ENCODE measurements at places on chromosomes 11 and 22.

DNA sequence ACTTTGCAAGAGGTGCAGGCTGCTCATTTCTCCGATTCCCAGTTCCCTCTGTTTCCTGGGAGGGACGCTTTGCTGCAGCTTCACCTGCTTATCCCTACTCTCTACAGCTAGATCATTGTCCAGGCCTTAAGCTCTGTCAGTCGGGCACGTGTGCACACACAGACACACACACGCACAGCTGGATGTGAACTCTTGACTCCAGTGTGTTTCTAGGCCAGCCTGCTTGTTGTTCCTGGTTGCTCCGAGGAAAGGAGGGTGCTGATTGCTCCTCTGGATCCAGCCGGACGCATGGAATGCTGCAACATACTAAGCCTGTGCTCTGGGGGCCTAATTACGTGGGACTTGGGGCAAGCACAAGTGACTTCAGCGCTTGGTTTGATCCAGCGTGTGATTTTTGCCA lies 19.7 kb downstream of the ZNRF3 start:
- DNase-seq = no peak

DNA sequence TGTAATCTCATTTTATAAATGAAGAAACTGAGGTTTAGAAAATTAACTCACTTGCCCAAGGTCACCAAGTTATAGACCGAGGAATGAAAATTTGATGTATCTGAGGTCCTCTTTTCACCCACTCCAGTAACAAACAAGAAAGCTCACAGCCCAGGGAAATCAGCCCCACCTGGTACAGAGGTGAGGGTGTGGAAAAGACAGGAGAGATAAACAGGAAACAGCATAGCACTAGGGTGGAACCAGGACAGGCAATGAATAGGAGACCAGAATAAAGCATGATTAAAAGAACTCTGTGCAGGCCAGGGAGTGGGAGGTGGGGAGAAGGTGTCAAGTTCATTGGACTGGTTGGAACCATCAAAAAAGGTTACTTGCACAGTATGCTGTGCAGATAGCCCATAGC lies 46.2 kb upstream of the SMCO4 start:
- no peak for DNase-seq

DNA sequence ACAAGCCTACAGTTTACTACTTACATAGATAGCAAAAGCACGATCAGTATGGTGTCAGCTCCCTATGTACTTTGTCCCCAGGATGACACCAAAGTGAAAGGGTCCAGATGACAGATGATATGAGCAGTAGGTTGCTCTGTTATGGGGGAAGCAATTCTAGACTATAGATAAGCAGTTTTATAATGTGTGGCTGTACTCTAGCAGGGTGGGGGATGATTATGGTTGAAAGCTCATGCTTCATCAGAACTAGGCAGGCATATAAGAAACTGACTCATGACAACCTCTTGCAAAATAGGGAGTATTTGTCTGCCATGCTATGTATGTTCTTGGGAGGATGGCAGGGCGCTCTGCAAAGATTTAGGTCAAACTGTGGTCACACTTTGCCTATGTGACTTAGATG lies 158.2 kb upstream of the ZBED5 start:
- no peak for DNase-seq

GRCh38 chr11:73087730-73088129 lies 54.4 kb downstream of the FCHSD2 start:
- no peak for DNase-seq

- no peak for DNase-seq
Measured at GRCh38 chr11:92131289-92131865, 93.2 kb upstream of the FAT3 start.

GRCh38 chr22:43897751-43898261 lies 6.0 kb upstream of the PNPLA5 start:
- DNase-seq = no peak

DNA sequence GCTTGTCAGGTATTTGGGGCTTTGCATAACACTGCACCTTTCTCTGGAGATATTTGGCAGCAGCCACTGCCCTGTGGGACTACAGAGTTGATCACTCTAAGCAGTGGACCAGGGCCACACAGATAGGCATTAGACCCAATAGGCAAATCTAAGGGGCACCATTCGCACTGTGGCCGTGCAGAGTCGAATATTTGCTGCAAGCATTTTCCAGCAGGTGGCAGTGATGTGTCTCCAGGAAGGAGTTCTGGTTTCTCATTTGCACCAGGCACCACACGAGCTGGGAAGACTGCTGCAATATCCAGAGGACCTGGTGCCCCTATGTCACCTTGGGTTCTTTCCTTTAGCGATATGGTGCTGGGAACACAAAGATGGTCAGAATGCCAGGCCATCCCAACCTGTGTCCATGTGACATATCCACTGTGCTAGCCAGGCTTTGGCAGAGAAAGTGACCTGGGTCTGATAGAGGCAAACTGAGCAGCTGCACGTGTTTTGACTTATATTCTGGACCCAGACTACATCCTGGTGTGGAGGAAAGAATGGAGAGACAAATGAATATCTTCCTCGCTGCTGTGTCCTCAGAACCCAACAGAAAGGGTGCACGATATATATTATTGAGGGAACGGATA lies 318.7 kb downstream of the BUD13 start:
- DNase-seq = peak; percentile 54

DNA sequence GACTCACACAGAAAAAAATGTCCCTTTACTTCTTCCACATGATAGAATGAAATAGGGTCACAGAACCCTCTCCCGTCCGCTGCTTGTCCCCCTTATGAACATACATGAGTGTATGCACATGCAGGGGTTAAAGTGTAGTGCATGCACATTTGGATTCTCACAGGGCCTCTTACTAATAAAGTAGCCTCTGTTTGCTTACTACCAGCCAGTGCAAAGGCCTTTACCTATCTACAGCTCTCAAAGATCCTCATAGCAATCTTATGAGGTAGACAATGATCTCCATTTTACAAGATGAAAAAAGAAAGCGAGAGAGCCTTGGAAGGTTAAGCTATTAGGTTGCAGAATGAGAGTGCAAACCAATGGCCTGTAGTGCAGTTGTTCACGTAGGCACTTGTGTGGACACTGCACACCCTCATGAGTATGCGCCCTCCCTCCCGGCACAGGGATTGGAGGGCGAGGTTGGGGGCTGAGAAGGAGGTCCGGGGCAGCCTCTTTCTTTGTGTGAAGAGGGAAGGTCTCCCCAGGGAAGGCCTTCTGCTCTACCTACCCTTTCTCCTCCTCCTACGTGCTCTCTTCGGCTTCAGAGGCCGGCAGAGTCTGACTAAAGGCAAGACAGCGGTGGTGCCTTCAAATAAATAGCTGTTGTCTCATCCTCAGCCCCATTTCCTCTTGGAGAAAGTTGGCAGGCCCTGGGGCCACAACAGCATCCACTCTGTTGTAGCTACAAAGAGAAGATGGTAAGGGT lies 91.3 kb downstream of the CEP164 start:
- no peak for DNase-seq

DNA sequence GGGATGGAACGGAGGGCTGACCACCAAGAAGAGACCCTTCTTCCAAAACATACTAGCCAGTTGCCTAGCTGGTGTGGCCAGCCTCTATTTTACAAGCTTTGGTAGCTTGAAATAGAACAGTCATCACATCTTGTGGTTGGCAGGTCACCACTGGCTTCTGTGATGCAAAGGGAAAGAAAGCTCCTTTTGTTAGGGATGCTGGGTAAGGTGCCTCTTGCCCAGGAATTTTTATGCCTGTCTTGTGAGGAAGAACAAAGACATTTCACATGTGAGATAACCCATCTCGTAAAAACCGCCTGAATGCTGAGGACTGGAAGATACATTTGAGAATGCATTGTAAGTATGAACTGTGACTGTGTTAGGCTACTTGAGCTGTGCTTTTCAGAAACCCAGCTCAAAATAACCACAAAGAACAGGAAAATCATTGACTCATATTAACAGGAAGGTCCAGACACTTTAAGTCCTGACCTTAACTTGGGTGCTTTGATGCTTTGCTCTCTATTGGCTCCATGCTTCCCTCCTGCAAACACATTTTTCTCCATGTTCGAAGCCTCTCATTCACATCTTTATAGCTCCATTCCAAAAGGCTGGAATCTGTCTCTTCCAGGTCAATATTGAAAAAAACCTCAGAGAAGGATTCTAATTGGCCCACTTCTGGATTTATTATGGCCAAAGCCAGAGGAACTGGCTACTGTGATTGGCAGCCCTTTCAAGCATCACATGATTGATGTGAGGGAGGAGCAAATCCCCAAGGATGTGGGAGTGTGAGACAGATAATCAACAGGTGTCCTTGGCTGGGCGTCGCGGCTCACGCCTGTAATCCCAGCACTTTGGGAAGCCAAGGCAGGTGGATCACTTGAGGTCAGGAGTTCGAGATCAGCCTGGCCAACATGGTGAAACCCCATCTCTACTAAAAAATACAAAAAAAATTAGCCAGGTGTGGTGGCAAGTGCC lies 53.9 kb downstream of the MICAL2 start:
- DNase-seq = no peak

GRCh38 chr22:30582788-30583545 lies 8.5 kb upstream of the GAL3ST1 start:
- no peak for DNase-seq
